ENCODE measurements at places on chromosomes 2 and 18.

DNA sequence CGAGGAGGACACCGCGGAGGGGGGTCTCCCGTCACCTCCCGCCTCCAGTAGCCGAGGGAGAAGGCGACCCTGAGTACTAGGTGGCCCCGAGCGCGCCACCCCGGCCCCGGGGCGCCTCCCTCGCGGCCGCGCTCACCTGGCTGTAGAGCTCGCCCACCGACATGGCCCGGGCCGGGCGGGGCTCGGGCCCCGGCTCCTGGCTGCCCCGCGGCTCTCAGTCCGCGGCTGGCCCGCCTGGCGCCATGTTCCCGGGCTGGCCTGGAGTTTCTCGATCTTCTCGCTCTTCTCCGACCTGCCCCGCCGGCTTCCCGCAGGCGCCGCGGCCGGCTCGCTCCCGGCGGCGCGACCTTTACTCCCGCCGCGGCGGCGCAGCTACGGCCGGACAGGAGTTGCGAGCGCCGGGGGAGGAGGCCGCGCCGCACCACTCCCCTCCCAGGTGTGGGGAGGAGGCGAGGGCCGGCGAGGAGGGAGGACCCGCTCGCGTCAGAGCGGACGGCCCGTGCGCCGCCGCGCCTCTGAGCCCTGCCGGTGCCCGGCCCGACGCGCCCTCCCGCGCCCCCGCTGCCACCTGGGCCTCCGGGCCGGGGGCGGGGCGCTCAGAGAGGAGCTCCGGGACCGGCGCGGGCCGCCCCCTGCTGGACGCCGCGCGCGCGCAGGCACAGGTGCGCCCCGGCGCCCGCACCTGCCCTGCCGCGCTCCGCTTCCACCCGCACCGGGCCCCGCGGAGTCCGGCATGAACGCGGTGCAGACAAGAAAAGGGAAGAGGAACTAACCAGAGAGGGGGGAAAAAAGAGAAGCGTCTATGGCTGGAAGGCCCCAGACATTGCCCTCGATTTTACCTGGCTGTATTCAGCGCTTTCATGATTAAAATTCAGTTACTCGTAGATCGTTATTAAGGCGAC lies at the start of gene MYO5B:
Gene MYO5B (minus strand): TSS at position 517 of the 902 bp plus-strand sequence. CDS start 354 bp downstream, at position 163.
- DNase-seq: peak; percentile 39

DNA sequence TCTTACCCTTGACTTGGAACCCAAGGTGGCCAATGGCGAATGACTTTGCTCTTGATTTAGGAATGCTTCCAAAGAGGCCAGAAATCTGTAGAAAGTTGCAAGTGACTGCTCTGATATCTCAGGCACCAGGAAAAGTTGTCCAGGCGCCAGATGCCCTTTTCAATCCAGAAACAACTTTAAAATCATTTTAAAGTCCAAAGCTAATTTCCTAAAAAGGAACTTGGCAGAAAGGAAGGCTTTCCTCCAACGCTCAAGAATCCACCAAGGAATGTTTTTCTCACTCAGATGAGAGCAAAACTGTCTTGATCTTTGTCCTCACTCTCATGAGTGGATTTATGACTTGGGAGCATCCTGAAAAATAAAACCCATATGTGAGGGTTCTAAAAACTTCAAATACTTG lies 5.3 kb downstream of the NGEF start:
- DNase-seq: no peak

DNA sequence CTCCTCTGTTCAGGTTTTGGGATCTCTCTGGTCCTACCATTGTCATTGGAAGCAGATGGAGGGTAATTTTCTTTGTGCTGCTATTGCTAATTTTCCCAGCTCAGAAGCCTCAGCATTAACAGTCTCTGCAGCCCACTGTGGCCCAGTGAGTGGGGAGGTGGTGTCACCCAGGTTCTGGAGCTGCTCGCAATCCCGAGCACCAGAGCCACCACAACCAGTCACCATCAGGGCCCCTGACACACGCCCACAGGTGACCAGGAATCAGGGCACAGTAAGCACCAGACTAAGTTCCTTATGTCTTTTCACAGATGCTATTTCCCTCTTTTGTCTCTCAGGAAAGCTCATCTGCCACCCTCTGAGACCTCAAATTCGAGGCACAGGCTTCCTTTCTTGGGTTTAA lies 87.9 kb downstream of the SEPTIN10 start:
- DNase-seq: no peak

DNA sequence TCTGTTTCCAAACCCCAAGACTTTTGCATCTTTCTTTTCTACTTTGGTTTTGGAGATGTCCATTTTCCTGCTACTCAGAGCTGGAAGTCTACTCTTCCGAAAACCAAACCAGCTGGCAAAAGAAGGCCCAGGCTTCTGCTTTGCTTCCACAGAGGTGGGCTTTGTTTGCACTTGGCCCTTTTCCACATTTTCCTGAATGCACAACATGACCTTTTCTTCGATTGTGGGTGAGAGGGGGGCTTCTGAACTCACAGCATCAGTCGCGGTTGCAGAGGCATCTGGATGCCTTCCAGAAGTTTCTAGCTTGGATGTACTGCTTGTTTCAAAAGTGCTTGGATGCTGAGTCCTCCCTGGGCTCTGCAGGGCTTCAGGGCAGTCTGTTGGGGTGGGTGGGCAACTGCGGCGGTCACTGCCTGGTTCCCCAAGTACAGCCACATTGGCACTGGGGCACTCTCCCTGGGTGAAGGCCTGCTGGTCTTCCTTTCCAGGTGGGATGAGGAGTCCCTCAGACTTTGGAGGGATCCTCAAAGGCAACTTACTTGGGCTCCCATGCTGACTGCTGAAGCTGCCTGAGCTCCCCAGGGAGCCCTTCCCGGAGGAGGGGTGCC lies 112.3 kb upstream of the LYPD1 start:
- no peak for DNase-seq

- DNase-seq: no peak
Measured at GRCh38 chr2:42359965-42360483, 993 bp downstream of the COX7A2L start.

DNA sequence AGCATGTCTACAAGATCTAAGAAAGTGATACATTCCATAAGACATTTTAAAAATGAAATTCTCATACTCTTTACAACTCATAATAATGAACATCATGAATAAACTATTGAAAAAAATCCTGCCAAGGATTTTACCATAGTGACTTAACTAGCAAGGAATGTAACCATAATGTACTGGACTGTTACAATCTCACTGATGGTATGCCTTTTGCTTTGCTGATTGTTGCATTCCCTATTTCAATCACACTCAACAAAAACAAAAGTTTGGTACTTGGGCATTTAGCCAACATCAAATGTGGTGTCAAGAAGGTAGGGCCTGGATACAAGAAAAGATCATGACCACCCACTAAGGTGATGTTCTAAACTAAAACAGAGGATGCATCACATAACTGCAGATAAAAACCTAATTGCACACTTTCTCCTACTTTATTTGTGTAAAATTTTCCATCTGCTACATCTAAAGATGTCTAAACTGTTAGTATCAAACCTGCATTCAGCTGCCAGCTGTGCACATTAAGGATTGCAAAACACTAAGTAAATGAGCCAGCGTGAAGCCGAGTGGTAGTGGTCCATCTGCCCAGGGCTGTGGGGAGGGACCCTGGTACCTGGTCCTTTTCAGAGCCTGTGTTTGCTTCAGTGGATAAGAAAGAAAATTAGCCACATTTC lies 564.4 kb downstream of the ZEB2 start:
- no peak for DNase-seq

DNA sequence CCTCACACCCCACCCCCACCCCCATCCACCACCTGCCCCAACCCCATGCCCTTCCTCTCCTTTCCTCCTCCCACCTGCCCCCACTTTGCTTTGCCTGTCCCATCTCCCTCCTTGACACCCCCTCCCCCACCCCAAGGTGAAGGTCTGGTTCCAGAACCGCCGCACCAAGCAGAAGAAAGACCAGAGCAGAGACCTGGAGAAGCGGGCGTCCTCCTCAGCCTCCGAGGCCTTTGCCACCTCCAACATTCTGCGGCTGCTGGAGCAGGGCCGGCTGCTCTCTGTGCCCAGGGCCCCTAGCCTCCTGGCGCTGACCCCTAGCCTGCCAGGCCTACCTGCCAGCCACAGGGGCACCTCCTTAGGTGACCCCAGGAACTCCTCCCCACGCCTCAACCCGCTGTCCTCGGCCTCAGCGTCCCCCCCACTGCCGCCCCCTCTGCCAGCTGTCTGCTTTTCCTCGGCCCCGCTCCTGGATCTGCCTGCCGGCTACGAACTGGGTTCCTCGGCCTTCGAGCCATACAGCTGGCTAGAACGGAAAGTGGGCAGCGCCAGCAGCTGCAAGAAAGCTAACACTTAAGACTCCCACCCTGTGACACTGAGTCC lies 3.0 kb upstream of the ATP6V1B1 start:
- no peak for DNase-seq

DNA sequence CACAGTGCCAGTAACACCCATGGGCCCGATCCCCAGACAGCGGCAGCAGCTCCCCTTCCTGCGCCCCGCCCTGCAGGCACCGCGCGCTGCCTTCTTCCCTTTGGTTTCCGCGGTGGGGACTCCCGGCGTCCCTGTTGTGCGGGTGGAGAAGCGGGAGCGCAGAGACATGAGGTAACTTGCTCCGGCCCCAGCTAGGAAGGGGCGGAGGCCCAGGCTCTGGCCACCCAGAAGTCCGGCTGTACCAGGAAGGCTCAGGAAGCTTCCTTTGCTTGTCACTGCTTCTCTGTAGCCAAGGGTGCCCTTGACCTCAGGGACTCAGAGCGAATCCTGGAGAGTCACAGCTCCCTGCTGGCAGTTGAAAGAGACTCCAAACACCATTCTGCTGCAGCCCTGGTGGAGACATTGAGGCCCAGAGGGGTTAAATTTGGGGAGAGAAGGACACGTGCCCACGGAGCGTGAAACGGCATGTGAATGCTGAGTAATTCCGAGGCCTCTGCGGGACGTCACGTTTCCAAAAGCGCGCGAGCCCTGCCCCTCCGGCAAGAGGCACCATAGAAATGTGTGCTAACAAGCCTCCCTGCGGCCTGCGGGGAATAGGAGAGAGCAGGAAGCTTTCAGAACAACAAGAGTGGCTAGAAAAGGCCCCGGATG lies 6.7 kb upstream of the ADCY3 start:
- DNase-seq: peak; percentile 26

- DNase-seq: no peak
Measured at GRCh38 chr18:40935423-40935822, 1019.6 kb upstream of the PIK3C3 start.

DNA sequence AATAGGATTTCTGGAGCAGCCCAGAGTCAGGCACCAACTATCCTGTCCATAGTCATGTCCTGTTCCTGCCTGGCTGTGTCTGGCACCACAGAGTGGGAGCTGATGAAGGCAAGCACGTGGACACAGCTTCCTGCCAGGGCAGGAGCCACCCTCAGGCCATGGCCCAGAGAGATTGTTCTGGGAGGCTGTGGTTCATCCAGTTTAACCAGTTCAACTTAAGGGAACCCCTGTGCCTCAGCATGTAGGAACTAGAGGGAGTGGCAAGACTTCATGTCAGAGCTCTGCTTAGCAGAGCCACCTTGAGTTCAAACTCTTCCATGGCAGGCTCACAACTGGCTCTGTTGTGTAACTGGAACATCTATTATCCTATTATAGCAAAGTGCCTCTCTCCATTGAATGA lies 73.2 kb upstream of the NCKAP5 start:
- no peak for DNase-seq

DNA sequence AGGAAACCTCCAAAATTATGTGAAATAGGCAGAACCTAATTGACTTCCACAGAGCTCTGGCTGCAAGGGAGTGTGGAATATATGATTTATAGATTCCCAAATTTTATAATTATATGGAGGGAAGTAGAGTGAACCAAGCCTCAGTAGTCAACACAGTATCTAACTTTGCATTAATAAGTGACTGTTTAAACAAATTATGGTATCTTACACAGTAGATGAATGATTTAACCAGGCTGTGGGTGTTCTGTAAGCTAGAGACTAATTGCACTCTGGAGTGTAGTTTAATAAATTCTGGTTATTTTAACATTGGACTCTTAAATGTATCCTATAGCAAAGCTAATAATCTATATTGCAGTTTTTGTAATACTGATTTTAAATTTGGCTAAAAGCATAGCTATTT lies 183.5 kb downstream of the KIAA1328 start:
- DNase-seq: no peak

DNA sequence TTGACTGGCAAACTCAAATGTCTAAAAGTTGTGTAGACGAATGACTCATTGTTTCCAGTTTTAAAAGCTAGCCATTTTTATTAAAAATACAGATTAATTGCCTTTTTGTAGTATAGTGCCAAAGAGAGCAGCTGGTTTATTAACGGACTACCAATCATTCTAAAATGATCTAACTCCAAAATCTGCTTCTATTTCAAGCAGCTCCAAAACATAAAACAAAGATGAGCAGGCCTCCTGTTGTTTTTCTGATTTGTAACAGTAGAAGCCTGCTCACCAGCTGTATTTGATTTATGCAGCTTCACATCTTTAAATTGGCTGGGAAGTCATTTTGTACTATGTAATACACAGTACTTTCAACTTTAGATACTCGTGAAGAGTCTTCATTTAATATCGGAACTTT lies 171.8 kb downstream of the UBR3 start:
- DNase-seq: no peak

- DNase-seq: no peak
Measured at GRCh38 chr2:74659462-74659861, 5.4 kb downstream of the SEMA4F start.

- DNase-seq: no peak
Measured at GRCh38 chr18:35303610-35304009, 13.6 kb upstream of the ZSCAN30 start.

- DNase-seq: no peak
Measured at GRCh38 chr18:48956356-48956755, 5.6 kb upstream of the SMAD7 start.

DNA sequence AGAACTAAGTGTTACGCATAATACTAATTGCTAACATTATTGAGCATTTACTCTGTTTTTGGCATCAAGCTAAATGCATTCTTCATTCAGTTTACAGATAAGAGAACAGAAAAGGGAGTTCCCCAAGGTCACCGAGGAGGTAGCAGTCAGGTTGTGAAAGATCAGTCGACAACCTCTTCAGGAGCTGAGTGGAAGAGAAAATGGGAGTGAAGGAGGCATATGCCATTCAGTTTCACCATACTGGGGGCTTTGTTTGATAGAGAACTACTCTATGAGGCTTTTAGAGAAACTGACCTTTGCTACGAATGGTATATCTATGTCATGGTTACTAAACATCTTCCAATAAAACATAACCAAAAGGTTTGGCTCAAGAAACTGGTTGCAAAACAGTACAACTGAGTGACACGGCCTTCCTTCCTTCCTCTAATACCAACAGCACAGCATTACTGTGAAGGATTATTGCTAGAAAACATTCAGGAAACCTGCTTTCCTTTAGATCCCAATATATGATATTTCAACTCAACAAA lies 112.1 kb downstream of the RBMS1 start:
- DNase-seq: no peak

- DNase-seq: no peak
Measured at GRCh38 chr2:241551998-241552737, 6.4 kb upstream of the BOK start.

- no peak for DNase-seq
Measured at GRCh38 chr18:58100154-58100553, 56.1 kb downstream of the NEDD4L start.
